ENCODE measurements at places on chromosomes 1 and 21. TPM values are rescaled to one million over a fixed set of nuclear protein-coding genes. Genes with fewer than 3 reads are reported as not detected.

MXRA8 gene
- total RNA-seq, result 66.3 TPM

PHACTR4 gene
- total RNA-seq, result 43.2 TPM

TMEM240 gene
- 2.9 TPM for total RNA-seq

PLPP3 gene
- total RNA-seq, result 124 TPM

ECM1 gene
- total RNA-seq, result 15.5 TPM

DNALI1 gene
- 13.2 TPM for total RNA-seq

YTHDF2 gene
- 65.8 TPM for total RNA-seq

CACHD1 gene
- 31.8 TPM for total RNA-seq

S100A2 gene
- 5.6 TPM for total RNA-seq

ADORA1 gene
- total RNA-seq, result 4.1 TPM

DSTYK gene
- 12.7 TPM for total RNA-seq

MATN1 gene
- total RNA-seq, result not detected

MINDY1 gene
- 26.5 TPM for total RNA-seq

CLCA4 gene
- not detected for total RNA-seq

CCDC185 gene
- not detected for total RNA-seq

CASZ1 gene
- total RNA-seq, result 63.6 TPM

IGSF21 gene
- total RNA-seq, result 3.2 TPM

MMEL1 gene
- total RNA-seq, result 3.2 TPM

SYPL2 gene
- total RNA-seq, result 3.1 TPM

DNASE2B gene
- 21.7 TPM for total RNA-seq

TDRD5 gene
- total RNA-seq, result 0.17 TPM

CFHR3 gene
- total RNA-seq, result 0.23 TPM
